Immature natural killer cell (primary cell): ENCODE measurements at places on chromosomes 4 and X. TPM values are rescaled to one million over a fixed set of nuclear protein-coding genes. Genes with fewer than 3 reads are reported as not detected.

GRCh38 chr4:82433791-82434190 is 3.4 kb downstream of the ENOPH1 start:
- DNase-seq: no peak

DNA sequence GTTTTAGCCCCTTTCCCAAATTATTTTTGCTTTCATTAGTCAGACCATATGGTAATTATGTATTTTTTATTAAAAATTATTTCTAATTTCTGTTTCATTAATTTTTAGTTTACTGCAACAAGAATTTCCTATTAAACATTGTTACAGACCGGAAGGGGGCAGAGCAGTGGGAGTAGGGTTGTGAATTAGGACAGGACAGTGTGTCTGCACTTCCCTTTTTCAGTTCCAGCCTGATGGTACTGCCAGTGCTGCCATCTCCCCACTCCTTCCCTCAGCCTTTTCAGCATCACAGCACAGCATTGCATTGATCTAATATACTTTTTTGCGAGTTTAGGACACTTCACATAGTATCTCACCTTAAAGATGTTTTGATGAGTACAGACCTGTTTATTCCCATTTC is 76.5 kb downstream of the STIM2 start:
- no peak for DNase-seq

DNA sequence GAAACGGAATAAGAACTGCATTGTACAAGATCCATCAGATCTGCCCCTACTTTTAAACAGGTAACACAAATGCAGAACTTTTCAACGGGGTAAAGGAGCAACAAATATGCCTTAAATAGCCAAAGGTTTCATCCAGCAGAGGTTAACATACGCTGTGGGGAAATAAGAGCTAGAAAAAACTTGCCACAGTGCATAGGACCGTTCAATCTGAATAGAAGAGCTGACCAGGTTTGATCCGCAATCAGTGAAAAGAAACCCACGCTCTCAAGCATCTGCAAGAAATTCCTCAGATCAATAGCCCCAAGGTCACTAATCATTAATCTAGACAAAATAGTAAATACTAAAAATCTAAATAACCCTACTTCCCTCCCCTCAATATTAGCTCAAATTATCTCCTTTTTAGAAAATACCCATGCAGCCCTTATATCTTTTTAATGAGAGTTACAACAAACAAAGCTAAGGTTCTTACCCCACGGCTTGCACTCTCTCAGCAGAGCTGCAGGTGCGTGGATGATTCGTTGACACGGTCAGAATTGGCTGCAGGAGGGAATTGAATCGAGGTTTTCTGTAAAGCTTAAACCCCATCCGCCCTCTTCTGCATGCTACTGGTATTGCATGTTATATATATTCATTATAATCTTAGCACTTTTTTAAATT is at the start of gene TLR10:
TSS of gene TLR10 (minus strand) at position 539 of the 657 bp plus-strand sequence. CDS start 7,400 bp downstream, outside the sequence.
- peak; percentile 49 for DNase-seq

DNA sequence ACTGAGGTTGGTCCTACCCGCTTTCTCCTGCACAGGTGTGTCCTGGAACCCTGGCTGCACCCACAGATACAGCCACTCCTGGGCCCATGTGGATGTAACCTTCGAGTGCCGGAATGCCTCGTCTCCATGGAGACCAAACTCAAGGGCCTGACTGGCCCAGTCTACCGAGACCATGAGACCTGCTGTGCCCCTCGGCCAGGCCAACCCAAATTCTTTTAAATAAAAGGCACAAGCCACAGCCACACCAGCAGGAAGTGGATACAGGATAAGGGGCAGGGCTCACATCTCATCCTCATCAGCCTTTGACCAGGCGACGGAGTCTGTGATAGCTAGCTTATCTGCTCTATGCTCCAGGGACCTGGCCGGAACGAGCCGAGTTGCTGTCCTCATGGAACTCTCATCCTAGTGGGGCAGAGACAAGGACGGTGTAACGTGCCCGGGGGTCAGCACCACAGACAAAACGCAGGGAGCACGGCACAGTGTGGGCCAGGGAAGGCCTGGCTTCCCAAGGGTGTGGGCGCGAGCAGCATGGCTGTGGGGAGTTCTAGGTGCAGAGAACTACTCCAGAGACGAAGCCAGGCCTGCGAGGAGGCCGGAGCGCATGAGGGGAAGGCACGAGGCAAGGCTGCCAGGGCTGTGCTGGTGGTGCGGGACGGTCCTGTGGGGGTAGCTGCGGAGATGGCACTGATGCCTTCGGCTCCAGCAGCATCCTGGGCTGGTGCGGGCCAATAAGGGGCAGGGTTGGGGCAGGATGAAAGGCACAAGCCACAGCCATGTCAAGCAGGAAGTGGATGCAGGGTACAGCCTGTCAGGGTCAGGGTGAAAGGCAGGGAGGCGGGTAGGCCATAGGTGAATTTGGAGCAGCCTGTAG is 22.7 kb downstream of the NOP14 start:
- DNase-seq: no peak

GRCh38 chr4:101823864-101824263 is 33.3 kb downstream of the BANK1 start:
- DNase-seq: no peak

DNA sequence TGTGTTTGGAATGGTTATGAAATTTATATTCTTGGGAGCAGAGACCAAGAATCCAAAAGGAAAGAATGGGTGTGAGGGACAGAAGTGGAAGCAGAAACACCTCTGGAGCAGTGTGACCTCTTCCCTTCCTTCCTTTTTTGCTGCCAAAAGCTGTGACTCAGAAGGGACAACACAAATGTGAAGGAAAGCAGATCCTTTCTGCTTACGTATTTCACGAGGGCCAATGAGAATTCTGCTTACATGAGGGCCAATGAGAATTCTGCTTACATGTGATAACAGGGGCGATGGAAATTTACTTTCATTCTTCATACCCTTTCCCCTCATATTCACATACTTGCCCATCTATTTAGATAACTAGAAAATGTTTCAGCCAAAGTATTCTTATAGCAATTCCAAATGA is 404.6 kb downstream of the PRDM5 start:
- DNase-seq: no peak

- DNase-seq: no peak
These were observed 66.6 kb downstream of the TRMT44 start for GRCh38 chr4:8507196-8507570.

DNA sequence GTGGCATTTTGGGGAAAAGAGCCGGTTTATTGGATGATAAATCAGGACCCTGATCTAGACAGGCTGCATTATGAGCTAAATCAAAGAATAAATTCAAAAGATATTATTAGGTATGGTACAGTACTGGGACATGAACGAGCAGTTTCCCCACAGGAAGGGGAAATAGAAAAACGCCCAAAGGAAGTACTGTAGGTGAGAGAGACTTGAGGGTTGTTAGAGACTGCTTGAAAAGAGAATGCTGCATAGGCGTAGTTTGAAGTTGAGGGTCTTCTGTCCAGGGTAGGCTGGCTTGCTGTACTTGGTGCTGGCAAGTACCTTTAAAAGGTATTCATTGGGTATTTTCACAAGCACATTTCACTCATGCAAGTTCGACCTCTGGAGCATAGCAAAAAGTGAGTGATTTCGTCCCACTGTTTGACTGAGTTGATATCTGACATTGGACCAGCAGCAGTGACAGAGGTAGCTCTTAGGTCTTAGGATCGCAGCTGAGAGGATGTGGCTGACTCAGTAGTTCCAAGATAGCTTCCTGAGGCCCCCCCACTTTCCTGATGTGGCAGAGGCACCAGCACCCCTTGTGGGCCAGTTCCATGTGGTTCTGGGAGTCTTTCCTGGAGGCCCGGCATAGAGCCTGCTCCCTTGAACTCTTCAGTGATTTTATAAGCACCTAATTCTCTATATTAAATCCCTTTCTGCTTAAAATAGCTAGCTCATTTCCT is 64.3 kb downstream of the TMEM131L start:
- DNase-seq: no peak

DNA sequence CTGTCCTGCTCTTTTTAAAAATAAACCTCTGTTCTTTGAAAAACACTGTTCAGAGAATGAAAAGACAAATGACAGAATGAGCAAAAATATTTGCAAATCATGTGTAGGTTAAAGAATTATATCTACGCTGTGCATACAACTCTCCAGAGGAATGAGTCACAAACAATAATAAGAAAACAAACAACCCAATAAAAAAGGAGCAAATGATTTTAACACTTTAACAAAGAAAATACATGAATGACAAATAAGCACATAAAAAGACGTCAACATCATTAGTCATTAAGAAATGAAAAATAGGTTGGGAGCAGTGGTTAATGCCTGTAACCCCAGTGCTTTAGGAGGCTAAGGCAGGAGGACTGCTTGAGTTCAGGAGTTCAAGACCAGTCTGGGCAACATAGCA is 21.1 kb upstream of the LRCH2 start:
- no peak for DNase-seq

- DNase-seq: peak; percentile 39
These were observed 17.8 kb upstream of the PAGE2B start for GRCh38 chrX:55056820-55057674.

GRCh38 chr4:38400946-38401345 is 263.1 kb upstream of the KLF3 start:
- no peak for DNase-seq

Gene HSD17B13
- not detected for polyA plus RNA-seq

Gene ALAS2
- polyA plus RNA-seq: 8.6 TPM

Gene ABLIM2
- polyA plus RNA-seq: 4.1 TPM

Gene RAB33A
- 15.1 TPM for polyA plus RNA-seq

Gene CISD2
- 34.9 TPM for polyA plus RNA-seq

Gene EFHC2
- 13.2 TPM for polyA plus RNA-seq
